ENCODE measurements at places on chromosomes 16 and 17. TPM values are rescaled to one million over a fixed set of nuclear protein-coding genes. Genes with fewer than 3 reads are reported as not detected.

The CCDC200 gene
- total RNA-seq, result not detected

The CMTM2 gene
- not detected for total RNA-seq

The ZNF821 gene
- 36.7 TPM for total RNA-seq

The OR2C1 gene
- 0.82 TPM for total RNA-seq

GRCh38 chr16:73778887-73779286 is 517.7 kb upstream of the PSMD7 start:
- no peak for DNase-seq

- no peak for DNase-seq
Measured at GRCh38 chr16:30771726-30772125, 9.6 kb downstream of the RNF40 start.

DNA sequence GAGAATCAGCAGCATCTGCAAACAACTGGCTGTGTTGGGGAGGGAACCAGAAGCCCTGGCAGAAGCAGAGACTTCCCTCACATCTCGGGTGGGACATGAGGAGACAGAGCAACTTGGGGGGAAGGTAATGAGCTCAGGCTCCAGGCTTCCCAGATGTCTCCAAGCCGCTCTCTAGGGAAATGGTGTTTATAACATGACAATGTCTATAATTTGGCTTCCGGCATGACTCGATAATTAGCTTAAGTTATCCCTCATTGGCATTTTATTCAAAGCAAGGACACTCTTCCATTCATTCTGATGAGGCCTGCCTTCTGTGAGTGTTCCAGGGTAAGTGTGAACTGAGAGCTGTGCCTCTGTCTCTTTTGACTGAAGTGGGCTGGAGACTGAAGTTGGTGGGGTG is 14.7 kb upstream of the MLLT6 start:
- no peak for DNase-seq

DNA sequence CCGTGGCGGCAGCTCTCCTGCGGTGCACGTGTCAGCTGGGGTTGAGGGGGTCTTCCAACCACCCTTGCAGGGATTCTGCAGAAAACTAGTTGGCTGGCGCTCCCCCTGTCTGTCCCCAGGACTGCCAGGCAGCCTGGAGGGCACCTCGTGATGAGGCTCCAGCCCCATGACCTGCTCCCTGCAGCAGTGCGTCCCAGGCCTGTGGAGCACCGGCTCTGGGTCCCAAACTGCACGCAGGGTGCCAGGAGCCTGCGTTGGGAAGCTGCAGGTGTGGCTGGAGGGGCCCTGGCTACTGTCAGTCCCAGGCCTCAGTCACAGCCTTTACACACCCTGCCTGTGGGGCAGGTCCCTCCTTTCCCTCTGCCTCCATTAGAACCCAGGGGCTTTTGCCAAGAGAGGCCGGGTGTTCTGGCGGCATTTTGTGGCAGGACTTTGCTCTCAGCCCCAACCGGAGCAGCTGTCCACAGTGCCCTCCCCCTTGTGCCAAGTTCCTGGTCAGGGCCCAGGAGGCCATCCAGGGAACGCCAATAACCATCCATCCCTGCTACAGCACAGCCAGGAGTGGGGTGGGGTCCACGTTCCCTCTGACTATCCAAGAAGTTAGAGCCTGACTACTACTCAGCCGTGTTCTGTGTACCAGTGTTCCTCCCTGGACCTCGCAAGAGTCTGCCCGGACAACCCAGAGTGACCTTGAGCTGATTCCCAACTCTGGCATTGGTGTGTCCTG is 9.2 kb downstream of the CHMP6 start:
- peak; percentile 27 for DNase-seq

GRCh38 chr17:41678907-41679739 is 9.6 kb upstream of the EIF1 start:
- DNase-seq, result no peak

DNA sequence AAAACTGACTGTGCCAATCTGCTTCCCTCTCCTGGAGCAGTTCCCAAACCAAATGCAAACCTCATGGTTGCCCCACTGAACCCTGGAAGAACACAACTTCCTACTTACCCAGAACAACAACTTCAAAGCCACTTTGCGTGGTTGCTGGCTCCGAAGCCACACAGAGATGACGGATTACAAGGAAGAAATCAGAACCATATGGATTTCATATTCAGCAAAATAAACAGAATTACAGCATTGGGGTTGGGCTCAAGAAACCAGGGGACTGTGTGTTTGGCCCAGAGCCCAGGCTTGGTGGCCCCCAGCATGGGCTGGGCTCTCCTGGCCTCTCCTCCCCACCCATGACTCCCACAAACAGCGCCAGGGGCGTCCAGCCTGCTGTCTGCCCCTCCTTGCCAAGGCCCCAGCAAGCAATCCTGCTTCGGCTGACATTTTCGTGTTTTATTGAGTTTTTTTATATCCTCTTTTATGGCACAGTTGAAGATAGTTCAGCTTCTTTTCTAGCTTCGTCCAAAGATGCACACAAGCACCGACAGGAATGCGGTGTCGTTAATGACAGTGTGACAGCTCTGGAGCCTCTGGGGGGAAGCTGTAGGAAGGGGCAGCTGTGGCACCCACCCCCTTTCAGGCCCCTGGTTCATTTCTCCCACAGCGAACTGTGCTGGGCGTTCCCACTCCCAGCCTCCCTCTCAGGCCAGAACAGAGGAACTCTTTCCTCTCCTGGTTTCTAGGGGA is 137.1 kb downstream of the GAS7 start:
- DNase-seq, result no peak

DNA sequence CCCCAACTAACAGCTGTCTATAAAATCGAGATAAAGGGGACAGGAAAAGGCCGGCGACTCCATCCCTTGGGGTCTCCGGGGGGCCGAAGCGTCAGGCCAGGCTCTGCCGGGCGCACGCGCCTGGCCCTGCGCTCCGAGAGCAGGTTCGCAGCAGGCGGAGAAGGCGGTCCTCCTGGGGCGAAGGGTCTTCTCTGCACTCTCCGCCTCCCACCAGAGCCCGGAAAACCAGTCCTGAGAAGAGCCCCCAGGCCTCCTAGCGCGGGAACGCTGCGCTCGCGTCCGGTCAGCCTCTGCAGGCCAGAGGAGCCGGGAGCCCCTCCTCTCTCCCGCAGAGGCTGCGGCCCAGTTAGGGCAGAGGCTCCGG is 5.1 kb downstream of the FOXF1 start:
- DNase-seq, result no peak

GRCh38 chr17:19551591-19552148 is 18.0 kb downstream of the SLC47A1 start:
- no peak for DNase-seq

- no peak for DNase-seq
Measured at GRCh38 chr17:19321481-19322128, 40.9 kb downstream of the B9D1 start.

GRCh38 chr17:27471321-27472269 is 15.3 kb downstream of the KSR1 start:
- DNase-seq, result no peak

Measured in frontal cortex (tissue), 4 donors.